Bronchial epithelial cell (primary cell): ENCODE measurements at places on chromosomes 4 and X. TPM values are rescaled to one million over a fixed set of nuclear protein-coding genes. Genes with fewer than 3 reads are reported as not detected.

NXF2 gene
- total RNA-seq, result not detected in 2 replicates

SPATA4 gene
- under 0.01 and 0.13 TPM in 2 replicates for total RNA-seq

ATP2B3 gene
- not detected in 2 replicates for total RNA-seq

MAGED4 gene
- total RNA-seq, result 0.26 TPM in 1 of 2 replicates, not detected in the other

PABPC4L gene
- under 0.01 TPM in 2 replicates for total RNA-seq

CSAG1 gene
- total RNA-seq, result not detected in 2 replicates

HPSE gene
- 2.6 and 9.7 TPM in 2 replicates for total RNA-seq

FGFBP2 gene
- not detected in 2 replicates for total RNA-seq

SMIM10 gene
- not detected in 2 replicates for total RNA-seq

SPANXN3 gene
- total RNA-seq, result not detected in 2 replicates

SULT1B1 gene
- 0.13 and 0.26 TPM in 2 replicates for total RNA-seq

ADAM29 gene
- total RNA-seq, result not detected in 2 replicates

SULT1E1 gene
- total RNA-seq, result 1.1 and 5.5 TPM in 2 replicates
